ENCODE measurements at places on chromosomes 1 and 21.

- DNase-seq: no peak
Observed at GRCh38 chr1:245235156-245235555, 80.4 kb downstream of the KIF26B start.

DNA sequence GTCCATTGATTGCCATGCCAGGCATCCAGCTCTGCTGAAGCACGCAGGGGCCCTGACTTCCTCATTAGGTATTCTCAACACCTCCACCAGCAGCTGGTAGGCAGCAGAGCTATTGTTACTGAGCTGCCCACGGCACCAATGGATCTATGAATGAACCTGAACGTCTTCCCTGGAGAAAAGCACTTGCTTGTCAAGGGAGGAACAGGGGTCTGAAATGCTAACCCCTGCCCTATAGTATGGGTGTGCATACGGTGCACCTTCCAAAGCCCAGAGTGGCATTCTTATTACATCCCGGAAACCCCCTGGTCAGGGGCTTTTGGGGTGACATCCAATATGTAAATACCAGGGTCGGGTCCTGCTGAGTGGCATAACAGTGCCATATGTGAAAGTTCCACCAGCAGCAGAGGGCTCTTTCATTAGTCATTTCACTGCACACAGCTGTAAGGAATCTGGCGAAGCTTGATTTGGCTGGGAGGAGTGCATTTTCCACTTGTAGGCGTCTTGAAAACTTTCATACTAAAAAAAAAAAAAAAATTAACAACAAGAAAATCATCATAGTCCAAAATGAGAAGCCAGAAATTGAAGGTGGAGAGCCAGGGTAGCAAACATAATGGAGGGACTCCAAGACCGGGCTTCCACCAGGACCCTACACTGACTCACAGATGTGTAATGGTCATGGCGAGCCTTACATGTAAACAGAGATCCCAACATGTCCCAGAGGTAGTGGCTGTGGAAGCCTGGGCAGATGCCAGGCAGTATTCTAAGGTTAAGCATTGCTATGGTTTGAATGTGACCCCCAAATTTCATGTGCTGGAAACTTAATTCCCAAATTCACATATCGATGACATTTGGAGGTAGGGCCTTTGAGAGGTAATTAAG lies 58.8 kb upstream of the PRDX6 start:
- no peak for DNase-seq

- DNase-seq: no peak
Observed at GRCh38 chr1:51276286-51276685, 40.2 kb downstream of the RNF11 start.

DNA sequence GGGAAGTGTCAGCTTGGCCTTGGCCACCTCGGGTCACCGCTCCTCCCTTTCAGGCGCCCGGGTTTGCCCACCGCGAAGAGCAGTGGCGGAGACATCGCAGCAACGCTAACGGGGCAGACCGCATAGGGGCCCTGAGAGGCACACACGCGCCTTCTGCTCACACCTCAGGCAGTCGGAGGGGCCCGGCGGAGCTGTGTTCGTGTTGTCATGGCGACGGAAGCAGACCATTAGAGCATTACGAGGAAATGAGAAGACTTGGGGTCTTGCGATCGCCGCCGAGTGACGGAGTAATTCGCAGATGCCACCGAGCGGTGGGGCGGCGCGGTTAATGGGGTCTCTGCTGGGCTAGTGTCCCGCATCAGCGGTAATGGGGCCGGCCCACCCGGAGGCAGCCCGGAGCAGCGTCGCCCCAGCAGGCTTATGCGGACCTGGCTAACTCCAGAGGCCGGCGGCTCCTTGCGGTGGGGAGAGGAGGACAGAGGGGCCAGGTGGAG lies 144.1 kb downstream of the TNR start:
- DNase-seq: no peak

- no peak for DNase-seq
Observed at GRCh38 chr1:71592646-71593274, 511.9 kb upstream of the ZRANB2 start.

- no peak for DNase-seq
Observed at GRCh38 chr1:15950302-15950701, 25.6 kb downstream of the ZBTB17 start.

DNA sequence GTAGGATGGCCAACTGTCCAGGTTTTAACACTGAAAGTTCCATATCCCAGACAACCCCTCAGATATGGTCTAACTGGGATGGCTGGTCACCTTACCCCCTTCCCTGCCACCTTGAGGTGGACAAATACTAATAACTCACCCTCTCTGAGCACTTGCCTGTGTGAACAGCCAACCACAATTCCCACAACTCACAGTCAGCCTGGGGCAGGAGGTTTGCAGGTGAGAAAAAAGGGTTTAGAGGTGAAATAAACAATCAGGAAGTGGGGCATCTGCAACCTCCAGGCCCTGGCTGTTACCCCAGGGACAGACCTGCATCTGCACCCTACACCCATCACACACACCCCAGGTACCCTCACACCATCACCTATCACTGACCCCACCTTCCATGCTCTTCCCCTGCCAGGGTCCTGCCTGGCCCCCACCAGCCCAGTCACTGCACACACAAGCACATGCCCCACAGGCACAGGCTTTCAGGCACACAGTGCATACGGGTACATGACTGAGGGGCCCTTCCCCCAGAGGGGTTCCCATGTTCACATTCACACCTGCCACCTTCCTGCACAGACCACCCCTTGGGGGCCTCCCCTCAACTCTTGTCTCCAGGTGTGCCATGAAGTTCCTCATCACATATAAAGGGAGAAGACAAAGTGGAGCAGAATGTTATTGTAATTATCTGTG lies 679.5 kb downstream of the MATN1 start:
- DNase-seq: no peak

DNA sequence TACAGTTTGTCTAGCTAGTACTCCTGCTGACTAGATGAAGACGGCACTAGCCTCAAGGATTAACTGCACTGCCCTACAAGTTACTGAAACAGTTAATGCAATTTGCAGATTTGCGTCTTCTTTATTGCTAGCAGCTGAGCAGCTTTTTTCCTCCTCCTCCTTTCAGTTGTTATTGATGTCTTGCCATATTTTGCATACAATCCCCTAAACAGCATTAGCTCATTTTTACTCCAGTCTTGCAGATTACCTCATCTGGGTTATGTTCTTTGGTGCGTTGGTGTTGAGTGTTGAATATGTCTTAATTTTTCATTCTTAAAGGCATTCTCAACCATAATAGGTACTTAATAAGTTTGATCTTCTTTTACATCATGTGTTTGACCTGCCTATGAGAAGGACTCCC lies 363.4 kb upstream of the LYPLAL1 start:
- no peak for DNase-seq

- peak; percentile 0 for DNase-seq
Observed at GRCh38 chr1:8870616-8871538, 7.6 kb downstream of the ENO1 start.

DNA sequence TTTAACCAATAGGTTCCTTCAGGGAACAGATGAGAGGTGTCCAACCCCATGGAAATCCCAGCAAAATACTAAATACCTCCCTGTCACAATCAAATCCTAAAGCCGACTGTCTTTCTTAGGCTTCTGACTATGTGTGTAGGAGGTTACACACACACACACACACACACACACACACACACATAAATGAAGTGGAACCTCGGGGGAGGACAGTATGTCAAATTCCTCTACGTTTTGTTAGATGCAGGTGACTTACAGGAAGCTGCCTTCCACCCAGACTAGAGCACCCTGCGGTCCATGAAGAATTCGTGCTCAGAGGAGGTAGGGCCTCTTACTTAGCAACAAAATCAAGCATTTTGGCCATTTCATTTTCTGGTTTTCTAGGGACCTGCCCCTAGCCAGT lies 16.4 kb downstream of the RSPH1 start:
- DNase-seq: no peak

- DNase-seq: no peak
Observed at GRCh38 chr1:24311741-24312140, 7.4 kb upstream of the GRHL3 start.

DNA sequence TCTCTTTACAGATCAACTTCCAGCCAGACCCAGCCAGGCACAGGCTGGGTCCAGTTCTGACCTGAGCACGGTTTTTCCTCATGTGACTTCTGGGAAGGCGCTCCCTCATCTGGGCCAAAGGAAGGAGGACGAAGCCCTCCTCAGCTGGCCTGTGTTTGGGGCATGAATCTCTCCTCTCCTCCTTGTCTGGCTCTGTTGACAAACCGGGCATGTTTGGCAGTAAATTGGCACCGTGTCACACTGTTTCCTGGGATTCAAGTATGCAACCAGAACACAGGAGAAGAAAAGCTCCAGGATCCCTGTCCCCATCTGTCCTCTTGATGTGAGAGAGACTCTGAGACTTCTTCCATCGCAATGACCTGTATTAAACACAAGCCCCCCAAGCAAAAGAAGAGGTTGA lies 18.3 kb downstream of the NECAP2 start:
- DNase-seq: no peak

GRCh38 chr1:202804126-202804525 lies 4.1 kb downstream of the KDM5B start:
- no peak for DNase-seq

GRCh38 chr1:18041102-18041501 lies 66.5 kb upstream of the IGSF21 start:
- DNase-seq: no peak

DNA sequence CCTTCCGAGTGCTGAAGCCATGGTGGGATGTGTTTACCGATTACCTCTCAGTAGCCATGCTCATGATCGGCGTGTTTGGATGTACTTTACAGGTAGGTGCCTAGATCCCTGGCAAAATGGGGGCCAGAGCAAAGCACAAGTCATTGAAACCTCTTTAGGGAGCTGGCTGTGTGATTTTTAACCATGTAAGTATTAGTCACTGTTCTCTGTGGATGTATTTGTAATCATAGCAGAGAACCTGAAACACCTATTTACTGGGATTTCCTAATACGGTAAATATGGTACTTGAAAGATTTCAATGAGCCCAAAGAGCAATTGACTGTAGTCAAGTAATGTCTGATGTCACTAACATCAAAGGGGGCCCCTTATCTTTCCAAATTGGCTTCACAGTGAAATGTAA lies 53.6 kb downstream of the LRRC8C start:
- no peak for DNase-seq

DNA sequence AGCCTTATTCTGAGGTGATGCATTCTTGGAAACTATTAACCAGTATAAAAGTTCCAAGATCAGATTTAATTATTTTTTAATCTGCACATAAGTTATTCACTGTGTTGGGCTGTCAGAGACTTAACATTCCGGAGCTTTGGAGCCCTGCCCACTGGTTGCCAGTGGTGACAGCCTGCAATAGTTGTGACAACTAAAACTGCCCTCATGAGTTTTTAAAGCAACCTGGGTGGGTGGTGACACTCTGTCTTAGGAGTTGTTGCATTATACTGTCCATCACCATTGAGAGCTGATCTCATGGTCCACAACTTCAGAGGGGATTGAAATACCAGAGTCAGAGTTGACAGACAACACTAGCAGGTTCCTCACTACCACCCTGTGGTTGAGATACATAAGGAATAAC lies 653.9 kb upstream of the USP24 start:
- no peak for DNase-seq

DNA sequence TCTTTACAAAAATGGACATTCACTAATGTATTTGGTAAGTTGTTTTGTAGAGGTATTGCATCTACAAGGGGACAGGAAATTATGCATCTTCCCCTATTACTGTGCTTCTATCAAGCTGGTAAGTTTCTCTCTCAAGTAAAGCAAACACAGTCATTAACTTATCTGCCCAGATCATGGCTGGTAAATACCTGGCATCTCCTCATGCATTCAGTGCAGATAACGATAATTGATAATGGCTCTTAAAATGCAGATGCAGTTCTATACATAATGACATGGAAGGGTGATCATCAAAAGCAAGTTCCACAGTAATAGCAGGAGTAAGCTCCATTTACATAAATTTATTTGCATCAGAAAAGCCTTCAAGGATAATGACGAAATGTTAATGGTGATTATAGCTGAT lies 122.4 kb downstream of the SIPA1L2 start:
- DNase-seq: no peak

- no peak for DNase-seq
Observed at GRCh38 chr1:34780528-34780927, 486 bp upstream of the GJB3 start.

DNA sequence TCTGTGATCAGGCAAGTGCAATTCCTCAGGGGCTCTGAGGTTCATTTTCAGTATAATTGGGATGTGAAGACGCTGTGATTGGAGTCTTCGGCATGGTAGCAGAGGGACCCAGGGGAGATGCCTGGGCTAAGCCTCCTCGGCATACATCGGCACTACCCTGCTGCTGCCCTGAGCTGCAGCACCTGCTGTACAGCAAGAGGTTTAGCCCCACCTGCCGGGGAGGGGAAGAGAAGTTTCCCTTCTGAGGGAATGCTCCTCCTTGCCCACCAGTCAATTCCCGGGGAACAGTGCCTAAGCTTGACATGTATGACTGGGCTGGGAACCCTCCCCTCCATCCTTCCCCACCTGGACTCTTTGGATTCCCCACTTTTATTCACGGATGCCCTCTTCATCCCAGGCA lies 24.9 kb downstream of the CNIH3 start:
- no peak for DNase-seq

DNA sequence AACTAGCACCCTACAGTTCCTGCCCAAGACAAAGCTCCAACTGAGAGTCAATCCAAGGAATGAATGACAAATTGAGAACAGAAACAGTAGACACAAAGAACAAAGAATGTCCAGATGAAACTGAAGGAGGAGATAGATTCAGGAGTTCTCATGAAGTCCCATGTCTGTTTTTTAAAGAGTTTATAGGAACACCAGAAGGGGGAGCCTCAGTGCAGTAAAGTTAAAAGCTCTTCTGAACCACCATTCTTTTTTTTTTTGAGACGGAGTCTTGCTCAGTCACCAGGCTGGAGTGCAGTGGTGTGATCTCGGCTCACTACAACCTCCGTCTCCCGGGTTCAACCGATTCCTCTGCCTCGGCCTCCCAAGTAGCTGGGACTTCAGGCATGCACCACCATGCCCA lies 323.6 kb downstream of the MRPL39 start:
- peak; percentile 5 for DNase-seq

- DNase-seq: peak; percentile 99
Observed at GRCh38 chr1:209839875-209840546, 12.2 kb downstream of the UTP25 start.

- DNase-seq: no peak
Observed at GRCh38 chr1:199383793-199384192, 643.7 kb upstream of the NR5A2 start.
